ENCODE measurements at places on chromosomes 1 and 21. TPM values are rescaled to one million over a fixed set of nuclear protein-coding genes. Genes with fewer than 3 reads are reported as not detected.
A peak's percentile ranks its signal among the peaks of the same experiment; 100 is the strongest.

GRCh38 chr1:84267476-84267875, 34.0 kb upstream of the SAMD13 start:
- H3K27ac ChIP-seq: no peak overlapping the region
- H3K4me3 ChIP-seq: no peak overlapping the region
- H3K27me3 ChIP-seq: no peaks in the 10 kb centered on the region
- H3K4me1 ChIP-seq: peaks cover 11% of the 10 kb centered on the region

DNA sequence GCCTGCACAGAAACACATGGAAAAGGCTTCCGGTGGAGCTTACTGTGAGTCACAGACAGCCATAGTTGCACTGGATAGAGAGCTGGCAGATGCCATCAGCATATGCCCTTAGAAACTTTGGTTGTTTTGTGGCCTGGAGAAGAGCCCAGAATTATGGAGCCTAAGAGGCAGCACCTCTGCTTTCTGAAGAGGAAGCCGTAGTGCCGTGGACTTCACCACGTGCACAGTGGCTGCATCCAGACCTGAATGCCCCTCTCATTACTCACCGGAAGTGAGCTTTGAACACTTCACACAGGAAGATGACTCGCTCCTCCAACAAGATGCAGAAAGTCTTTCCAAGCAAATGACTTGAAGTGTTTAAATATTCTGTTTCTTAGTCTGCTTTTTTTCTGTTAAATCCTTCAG, 28.4 kb downstream of the JUN start:
- H3K4me3 ChIP-seq: peak overlapping the region; percentile 5
- H3K27me3 ChIP-seq: no peaks in the 10 kb centered on the region
- H3K27ac ChIP-seq: peak overlapping the region; percentile 74
- H3K36me3 ChIP-seq: no peaks in the 10 kb centered on the region

DNA sequence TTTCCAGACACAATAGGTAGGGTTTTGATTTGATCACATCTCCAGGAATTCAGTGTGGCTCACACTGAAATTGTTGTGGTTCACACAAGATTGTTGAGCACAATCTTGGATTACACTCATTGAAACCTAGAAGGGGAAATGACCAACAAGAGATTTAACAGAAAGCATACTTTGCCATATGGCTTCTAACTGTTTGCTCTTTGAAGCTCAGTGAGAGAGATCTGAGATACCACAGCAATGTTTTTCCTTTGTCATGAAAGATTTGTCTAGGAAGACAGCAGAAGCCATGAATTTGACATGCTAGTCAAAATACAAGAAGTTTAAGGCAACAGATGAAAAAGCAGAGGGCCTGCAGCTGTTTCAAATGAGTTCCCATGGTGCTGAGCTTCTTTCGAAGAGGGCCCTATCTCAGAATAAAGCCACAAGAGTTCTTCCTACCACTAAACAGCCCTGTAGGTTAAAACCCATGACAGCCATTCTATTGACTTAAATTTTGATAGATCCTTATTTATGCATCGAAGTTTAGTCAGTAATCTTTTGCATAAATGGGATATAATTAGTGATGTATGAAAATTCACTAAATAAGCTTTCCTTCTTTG, 650.4 kb downstream of the LTN1 start:
- DNase-seq: peak; percentile 69
- H3K27me3 ChIP-seq: no peaks in the 10 kb centered on the region
- no peaks in the 10 kb centered on the region for H3K4me1 ChIP-seq
- H3K27ac ChIP-seq: no peak overlapping the region
- H3K4me3 ChIP-seq: no peak overlapping the region
- no peaks in the 10 kb centered on the region for H3K36me3 ChIP-seq

DNA sequence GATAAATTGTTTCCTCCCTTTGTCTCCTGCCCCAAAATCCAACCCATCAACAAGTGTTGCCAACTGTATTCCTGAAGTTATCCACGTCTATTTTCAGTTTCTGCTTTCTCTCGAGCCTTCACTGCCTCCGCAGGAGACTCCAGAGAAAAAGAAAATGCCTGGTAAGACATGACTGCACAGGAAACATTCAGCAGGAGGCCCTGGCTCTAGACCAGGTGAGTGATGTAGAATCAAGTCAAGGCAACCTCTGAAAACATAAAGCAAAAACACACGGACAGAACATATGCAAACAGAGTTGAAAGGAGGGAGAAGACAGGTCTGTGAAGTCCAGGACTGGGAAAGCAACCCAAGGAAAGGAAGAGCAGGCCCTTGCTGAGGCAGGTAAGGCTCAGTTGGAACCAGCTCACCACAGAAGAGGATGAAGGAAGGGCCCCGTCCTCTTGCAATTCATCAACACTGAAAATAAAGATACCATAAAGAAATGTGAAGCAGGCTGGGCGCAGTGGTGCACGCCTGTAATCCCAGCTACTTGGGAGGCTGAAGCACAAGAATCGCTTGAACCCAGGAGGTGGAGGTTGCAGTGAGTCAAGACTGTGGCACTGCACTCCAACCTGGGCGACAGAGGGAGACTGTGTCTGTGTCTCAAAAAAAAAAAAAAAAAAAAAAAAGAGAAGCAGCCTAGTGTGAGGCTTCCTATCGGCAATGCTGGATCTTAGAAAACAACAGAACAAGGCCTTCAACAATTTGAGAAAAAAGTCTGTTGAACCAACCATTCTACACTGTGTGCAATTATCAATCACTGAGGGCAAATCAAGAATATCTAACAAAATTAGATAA, 8.8 kb downstream of the NOL9 start:
- peak overlapping the region; percentile 82 for H3K27ac ChIP-seq
- no peaks in the 10 kb centered on the region for H3K27me3 ChIP-seq
- peaks cover 28% of the 10 kb centered on the region for H3K36me3 ChIP-seq

DNA sequence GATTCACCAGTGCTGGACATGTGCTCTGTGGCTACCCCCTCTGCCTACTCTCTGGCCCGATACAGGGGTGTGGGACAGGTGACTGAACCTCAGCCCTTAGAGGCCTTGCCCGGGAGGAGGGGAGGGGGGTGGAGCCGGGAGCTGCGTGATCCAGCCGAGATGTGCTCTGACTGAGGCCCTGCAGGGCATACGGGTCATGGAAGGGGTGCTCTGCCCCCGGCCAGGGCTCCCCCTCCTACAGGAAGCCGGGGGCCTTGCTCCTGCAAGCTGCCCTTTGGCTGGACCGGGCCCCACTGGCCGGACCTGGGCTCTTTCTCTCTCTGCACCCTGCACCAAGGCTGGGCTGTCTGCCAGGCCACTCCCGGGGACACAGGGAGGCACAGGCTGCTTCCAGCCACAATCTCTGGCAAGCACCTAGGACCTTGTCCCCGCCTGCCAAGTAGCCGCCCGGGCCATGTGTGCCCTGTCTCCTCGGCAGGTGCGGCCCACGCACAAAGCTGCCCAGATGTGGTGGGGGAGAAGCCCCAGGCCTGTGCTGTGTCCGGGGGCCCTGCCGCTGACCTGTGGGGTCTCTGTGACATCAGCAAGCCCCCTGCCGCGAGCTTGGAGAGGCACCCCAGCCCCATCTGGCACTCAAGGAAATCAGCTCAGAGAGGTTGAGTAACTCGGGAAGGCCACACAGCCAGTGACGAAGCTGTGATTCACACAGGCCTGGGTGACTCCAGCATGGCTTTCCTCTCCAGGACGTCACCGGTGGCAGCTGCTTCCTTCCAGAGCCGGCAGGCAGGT, 1.5 kb downstream of the SCNN1D start:
- no peak overlapping the region for H3K27ac ChIP-seq
- no peaks in the 10 kb centered on the region for H3K27me3 ChIP-seq
- H3K36me3 ChIP-seq: no peaks in the 10 kb centered on the region
- DNase-seq: peak; percentile 54

DNA sequence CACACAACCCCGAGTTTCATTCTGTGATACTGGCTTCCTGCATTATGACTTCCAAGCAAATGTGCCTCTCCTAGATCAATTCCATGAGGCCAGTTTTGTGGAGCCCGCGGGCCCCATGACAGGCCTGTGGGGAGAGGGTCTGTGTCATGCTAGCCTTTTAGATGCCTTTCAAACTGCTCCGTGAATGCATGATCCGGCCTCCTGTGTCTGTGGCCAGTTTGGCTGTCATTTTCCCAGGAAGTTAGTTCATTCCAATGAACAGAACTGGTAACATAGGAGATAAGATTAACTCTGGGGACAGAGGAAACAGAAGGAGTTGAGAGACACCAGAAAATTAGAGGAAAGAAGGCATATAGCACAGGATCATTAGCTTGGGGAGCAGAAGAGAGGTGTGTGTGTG, 3.2 kb downstream of the FNDC7 start:
- DNase-seq: peak; percentile 32
- peaks cover 32% of the 10 kb centered on the region for H3K4me1 ChIP-seq
- H3K36me3 ChIP-seq: no peaks in the 10 kb centered on the region
- H3K4me3 ChIP-seq: no peak overlapping the region

GRCh38 chr1:9551984-9552383, 12.7 kb downstream of the SLC25A33 start:
- H3K27me3 ChIP-seq: no peaks in the 10 kb centered on the region
- H3K4me1 ChIP-seq: peaks cover 3% of the 10 kb centered on the region
- no peak overlapping the region for H3K27ac ChIP-seq

DNA sequence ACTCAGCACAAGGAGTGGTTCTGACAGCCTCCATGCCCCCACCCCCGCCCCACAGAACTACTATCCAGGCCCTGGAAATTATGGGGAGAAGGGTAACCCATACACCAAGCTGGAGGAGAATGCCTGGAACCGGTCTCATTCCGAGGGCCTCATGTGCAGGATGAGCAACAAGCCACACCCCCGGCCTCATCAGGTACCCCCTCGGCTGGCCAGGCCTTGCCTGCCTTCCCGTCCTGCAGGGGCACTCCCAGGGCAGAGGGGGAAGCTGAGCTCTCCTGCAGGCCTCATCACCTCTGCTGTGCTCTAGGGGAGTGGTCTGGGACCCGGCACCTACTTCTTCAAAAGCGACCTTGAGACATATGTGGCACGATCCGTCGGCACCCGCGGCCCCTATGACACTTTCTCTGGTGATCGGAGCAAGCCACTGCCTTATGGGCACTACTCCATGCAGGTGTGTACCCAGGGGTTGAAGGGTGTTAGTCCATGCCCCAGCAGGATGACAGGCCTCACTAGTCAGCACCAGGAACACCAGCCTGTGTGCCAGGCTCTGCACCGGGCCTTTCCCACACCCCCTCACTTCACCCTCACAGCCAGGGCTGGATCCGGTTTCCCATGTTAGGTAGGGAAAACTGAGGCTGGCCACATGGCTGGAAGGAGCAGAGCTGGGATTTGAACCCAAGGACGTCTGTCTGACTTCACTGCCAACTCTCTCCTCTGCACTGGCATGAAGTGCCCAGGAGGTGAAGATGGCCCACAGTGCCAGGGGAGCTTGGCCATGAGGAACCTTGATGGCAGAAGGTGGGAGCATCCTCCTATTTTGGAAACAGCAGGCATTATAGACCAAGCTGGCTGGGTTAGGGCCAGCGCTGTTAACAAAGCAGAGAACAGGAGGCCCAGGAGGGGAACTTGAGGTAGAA, 10.9 kb upstream of the TTC22 start:
- no peak for DNase-seq
- H3K27me3 ChIP-seq: peaks cover 6% of the 10 kb centered on the region
- no peak overlapping the region for H3K27ac ChIP-seq
- H3K4me1 ChIP-seq: peaks cover 4% of the 10 kb centered on the region
- no peak overlapping the region for H3K4me3 ChIP-seq
- H3K36me3 ChIP-seq: no peaks in the 10 kb centered on the region

Gene DNALI1
- 7.2 TPM for total RNA-seq

Gene SMPDL3B
- total RNA-seq: 2.2 TPM

Gene COL6A1
- total RNA-seq: 131 TPM

Gene BCAN
- total RNA-seq: 0.41 TPM

Measured in astrocyte (in vitro differentiated cells and primary cell).